ENCODE measurements at places on chromosomes 2 and 18.

- no peak for DNase-seq
These were observed 1347.2 kb upstream of the DDX18 start for GRCh38 chr2:116467243-116467642.

- no peak for DNase-seq
These were observed 542.8 kb downstream of the NRXN1 start for GRCh38 chr2:50489092-50489491.

DNA sequence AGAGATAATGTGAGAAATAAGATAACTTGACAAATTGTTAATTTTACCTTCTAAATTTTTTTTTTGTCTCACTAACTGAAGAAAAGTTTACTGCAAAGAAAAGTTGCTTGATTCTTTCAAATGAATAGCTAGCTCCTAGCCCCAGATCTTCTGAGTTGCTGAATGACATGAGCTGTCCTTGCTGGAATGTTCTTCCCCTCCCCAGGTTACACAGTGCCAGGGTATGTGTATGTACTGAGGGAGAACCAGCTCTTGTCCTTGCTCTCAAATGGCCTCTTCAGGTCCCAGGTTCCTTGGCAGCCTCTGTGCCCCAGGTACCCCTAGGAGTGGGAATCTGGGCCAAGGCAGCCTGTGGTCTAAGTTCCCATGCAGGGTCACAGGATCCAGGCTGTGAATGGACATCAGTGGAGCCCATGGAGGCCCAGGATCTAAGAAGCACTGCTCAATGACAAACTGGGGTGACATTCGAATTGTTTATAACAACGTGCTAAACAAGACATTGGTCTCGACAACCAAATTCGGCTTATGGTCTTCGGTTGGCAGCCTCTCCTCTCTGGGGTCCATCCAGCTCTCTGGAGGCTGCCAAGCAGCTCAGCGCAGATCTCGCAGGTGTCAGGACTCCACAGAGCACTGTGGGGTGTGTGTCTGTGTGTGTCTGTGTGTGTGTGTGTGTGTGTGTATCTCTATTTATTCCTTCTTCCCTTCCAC, 17.1 kb upstream of the INO80C start:
- no peak for DNase-seq

DNA sequence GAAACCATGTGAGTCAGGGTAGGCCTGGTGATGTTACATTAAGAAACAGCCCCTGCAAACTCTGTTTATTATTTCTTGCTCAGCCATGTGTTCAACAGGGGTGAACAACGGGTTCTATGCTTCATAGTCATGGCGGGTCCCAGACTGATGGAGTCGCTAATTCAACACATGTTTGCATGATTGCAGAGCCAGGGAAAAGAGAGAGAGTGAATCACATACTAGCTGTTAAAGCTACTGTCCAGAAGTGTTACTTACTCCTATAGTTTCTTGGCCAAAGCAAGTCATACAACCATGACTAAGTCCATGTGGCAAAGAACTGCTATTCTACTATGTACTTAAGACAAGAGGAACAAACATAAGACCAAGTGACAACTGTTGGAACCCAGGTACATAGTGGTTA, 241.2 kb upstream of the SKOR2 start:
- DNase-seq, result no peak

- no peak for DNase-seq
These were observed 8.1 kb upstream of the WIPF1 start for GRCh38 chr2:174605687-174606086.

DNA sequence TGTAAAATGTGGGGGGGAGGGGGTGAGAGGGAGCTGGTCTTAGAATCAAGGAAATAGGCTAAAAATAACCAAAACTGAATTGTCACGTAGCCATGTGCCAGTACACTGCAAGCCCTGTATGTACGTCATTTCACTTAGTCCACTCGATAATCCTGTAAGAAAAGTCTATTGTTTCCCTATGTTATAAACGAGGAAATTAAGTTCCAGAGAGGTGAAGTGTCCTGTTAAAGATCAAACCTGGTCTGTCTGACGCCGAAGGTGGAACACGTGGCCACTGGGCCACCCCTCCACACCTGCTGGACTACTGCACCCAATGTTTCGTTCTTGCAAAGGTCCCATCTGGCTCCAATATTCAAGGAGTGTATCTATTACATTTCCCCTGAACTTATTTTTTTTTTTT, 29.6 kb downstream of the TFCP2L1 start:
- DNase-seq, result no peak

GRCh38 chr2:133344849-133345248, 223.4 kb downstream of the NCKAP5 start:
- no peak for DNase-seq

- no peak for DNase-seq
These were observed 319.9 kb upstream of the HS6ST1 start for GRCh38 chr2:128638341-128639119.

GRCh38 chr18:44679914-44680272, 795 bp upstream of the SETBP1 start:
- DNase-seq, result no peak

GRCh38 chr2:84280873-84281272, 178.2 kb downstream of the SUCLG1 start:
- DNase-seq, result no peak

DNA sequence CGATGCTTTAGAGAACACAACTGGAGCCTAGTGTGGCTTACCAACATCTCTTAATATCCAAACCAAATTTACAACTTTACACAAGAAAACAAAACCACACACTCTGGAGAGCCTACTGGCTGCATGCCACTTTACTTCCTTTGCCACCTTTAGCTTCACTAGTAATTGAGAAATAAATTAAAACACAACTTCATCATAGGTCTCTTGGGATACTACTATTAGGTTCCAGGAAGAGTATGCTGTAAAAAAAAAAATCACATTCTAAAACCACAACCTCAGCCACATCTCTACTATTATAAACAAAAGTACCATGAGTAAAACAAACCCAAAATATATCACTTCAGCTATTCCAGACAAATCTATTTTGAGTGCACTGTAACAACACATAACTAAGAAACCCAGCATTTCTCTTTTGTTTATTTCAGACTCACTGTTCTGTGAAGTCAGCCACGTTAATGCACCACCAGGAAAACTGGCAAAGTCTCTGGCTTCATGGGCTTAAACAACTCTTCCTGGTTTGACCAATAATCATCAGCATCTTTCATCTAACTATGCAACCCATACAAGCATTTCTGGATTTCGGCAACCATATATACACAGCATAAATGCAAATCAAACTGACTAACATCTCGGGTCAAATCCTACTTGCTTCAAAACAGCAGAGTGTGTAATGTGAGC, 59.1 kb downstream of the REV1 start:
- DNase-seq, result no peak

DNA sequence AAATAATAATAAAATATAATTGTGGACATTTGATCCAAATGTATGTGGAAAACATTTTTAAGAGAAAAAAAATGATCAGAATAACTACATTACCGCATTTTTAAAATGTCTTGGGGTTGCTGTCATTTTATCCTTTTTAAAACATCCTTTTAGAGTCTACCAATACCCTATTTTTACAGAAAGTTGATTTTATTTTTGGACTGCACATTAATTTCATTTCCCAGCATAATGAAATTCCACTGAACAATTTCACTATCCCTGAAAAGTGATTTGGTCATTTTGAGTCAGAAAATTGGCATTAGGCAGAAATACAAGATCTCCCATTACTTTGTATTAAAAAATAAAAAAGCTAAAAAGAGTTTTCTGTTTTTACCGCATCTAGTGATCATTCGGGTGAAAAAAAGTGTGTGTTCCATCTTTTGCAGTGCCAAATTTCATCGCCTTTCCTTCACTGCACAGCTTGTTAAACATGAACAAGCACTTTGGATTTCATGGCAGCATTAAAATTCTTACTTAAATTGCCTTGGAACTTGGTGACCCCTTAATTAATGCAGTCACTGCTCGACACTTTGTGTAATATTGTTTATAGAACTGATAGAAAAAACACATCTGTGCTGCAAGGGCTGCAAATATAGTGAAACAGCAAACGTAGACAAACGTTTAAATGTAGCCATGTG, 611.7 kb downstream of the TSN start:
- DNase-seq, result no peak

Data from stimulated activated CD4-positive, alpha-beta T cell treated with anti-CD3 and anti-CD28 coated beads, TNF-alpha, amount 100 ng/mL, for 1 hour (primary cell).